ENCODE measurements at places on chromosomes 2 and 18.

DNA sequence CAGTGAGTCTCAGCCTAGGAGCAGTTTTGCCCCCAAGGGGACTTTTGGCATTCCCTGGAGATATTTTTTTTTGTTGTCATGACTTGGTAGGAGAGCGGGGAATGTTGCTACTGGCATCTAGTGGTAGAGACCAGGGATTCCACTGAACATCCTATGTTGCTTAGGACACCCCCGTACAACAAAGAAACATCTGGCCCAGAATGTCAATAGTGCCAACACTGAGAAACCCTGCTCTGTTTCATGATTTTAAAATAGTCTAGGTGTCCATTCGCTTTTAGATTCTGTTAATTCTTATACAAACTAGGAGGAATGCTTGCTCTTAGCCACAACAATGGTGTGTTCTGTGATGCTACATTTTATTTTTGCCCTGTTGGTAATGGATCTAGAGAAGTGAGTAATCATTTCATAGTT lies 225.8 kb upstream of the SIX3 start:
- DNase-seq = no peak

DNA sequence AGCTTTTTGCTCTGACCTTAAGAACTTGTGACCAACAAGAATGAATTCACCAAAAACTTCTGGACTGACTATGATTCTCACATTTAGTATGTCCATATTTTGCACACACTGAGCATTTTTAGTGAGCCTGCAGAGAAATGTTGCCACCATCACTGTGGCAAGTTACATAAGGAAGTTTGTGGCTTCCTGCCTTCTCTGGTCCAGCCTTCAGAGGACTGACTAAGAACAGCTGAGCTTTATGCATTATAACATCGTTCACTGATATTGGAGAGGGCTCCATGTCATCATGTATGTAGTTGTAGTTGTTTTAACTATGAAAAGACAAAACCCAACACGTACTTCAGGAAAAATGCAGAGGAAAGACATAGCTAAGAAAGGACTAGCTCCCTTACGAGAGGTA lies 218.0 kb upstream of the CRIM1 start:
- DNase-seq = no peak

DNA sequence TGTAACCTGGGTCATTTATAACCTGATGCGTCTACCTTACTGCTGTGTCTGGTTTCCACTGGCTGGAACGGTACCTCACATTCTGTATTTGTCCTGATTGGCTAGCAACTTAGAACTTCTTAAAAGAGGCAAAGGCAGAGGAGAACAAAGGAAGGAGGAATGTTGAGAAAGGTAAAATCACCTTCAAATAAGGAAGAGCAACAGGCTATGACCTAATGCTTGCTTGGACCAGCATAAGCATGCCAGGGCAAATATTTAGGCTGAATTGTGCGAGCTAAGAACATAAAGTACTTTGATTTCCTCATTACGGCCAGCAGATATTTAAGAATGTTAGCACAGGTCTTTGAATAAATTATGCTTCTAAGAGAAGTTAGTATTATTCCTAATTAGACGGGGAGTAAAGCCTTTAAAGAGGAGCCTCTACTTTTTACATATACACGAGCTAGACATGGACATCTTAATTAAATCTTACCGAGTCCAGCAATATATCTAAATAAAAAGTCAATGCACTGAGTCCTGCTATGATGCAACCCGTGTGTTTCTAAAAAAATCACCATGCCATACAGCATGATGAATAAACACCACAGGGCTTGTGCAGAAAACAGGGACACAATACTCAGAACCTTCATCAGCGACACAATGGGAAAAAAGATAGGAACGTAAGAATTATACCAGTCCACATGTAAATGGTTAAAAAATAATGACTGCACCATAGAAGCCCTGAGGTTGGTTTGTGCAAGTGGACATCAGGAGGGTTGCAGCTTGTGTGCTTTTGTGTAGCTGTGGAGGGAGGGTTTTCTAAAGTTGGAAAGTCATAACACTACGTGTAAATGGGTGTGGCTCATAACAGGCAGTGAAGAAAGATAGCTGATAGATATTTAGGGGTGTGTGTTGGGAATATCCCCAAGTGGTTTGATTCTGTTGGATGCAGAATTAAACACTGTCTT lies 14.2 kb downstream of the SEPTIN2 start:
- no peak for DNase-seq

GRCh38 chr18:48893061-48893607 lies 57.6 kb downstream of the SMAD7 start:
- DNase-seq = no peak

DNA sequence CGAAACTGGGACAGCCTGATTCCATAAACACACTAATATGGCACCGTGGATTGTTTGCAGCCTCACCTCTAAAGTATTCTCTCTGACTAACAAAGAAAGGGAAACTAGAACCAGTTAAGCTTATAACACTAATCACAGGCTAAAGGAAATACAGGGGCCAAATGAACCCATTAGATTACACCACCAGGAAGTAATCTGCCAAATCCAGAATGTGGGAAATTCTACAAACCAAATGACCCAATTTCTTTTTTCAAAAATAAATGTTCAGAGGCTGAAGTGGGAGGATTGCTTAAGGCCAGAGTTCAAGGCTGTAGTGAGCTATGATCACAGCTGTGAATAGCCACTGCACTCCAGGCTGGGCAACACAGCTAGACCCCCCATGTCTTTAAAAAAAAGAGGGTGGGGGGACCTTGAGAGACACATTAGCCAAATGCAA lies 1.5 kb upstream of the MPPE1 start:
- no peak for DNase-seq

DNA sequence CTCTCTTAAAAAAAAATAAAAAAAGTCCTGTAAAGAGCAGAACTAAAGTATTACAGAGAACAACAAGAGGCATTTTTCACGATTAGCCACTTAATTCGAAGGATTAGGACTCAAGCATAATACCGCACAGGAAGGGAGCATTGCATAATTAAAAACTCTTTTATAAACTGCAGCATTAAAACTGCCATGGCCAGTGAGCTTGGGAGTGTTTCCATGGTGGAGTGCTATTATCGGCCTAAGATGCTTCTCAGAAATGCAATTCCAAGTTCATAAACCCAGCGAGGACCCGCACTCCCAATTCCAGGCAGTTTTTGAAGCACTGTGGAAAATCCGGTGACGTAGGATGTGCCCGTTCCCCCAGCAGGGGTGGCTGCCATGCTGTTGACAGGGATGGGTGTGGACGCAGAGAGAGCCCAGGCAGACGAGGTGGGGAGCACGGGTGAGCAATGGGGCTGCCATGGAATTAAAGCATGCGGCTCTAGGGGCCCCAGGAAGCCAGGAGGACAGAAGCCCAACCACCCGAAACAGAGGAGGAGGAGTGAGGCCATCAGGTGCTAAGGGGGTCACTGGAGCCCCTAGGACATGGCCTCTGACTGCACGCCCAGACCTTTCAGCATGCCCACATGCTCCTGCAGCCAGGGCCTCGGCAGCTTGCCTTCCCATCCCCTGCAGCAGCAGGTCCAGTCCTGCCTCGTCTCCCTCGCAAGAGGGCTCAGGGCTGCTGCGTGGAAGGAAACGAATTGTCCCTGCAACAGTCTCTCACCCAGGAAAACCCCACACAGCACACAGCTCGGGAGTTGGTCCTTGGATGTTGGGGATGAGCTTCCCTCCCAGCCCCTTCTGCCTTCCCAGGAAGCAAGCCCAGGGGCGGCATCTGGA lies 233.4 kb downstream of the NDUFA10 start:
- DNase-seq = no peak
